ENCODE measurements at places on chromosomes 7 and 10. TPM values are rescaled to one million over a fixed set of nuclear protein-coding genes. Genes with fewer than 3 reads are reported as not detected.

The CBX3 gene
- 244 TPM for polyA plus RNA-seq

The WDR37 gene
- polyA plus RNA-seq = 16.0 TPM

DNA sequence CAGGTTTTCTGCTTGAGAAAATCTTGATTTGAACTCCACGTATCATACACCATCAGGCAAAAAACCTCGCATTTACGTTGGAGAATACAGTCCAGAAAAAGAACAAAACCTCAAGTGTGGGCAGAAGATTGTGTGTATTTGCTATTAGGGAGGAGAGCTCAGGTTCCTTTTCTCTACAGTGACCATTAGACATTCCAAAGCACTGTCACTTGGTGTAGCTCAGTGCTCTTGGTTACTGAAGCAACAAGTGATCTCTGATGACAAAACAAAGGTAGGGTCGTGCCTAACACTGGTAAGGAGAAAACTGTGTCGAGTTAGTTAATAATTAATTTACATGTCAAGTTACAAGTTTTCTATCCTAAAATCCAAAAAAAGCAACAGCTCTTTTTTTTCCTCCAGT is 72.6 kb downstream of the C1GALT1 start:
- no peak for DNase-seq

The UCN3 gene
- polyA plus RNA-seq = 1.1 TPM

DNA sequence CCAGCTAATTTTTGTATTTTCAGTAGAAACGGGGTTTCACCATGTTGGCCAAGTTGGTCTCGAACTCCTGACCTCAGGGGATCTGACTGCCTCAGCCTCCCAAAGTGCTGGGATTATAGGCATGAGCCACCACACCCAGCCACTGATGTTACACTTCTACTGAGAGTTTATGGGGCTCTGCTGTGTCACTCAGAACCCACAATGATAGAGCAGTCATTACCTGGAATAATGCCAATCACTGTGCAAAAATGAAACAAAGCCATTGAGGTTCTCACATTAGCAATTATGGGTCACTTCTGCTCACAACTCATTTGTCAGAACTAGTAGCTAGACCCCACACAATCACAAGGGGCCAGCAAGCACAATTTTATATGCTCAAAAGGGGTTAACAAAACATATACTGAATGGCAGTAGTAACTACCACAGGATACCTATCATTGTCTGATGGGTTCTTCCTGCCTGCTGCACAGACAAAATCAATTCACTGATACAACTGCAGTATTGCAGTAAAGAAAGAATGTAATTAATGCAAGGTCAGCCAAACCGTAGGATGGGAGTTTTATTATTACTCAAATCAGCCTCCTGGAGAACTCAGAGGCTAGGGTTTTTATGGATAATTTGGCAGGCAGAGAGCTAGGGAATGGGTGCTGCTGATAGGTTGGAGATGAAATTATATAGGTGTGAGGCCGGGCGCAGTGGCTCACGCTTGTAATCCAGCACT is 72.1 kb upstream of the TRIM24 start:
- no peak for DNase-seq

DNA sequence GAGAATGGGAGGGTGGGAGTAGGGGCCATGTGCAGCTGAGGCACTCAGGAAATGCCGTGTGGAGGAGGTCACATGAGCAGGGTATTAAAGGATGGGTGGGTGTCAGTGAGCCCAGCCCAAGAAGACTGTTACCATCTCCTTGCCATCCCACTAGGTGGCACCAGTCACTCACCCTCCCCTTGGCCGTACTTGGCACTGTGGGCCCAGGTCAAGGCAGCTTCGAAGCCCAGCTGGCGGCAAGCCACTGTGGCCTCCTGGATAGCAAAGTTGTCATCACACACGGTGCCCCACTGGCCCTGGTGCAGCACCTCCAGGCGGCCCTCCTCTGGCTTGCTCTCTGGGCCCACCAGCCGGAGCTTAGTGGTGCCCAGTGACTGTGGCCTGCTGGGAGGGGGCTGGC is 5.4 kb downstream of the LOXL4 start:
- no peak for DNase-seq

The CEP41 gene
- polyA plus RNA-seq = 33.2 TPM

- no peak for DNase-seq
Measured at GRCh38 chr7:67435894-67436535, 439.4 kb downstream of the TYW1 start.

The ANKRD2 gene
- 0.27 TPM for polyA plus RNA-seq

DNA sequence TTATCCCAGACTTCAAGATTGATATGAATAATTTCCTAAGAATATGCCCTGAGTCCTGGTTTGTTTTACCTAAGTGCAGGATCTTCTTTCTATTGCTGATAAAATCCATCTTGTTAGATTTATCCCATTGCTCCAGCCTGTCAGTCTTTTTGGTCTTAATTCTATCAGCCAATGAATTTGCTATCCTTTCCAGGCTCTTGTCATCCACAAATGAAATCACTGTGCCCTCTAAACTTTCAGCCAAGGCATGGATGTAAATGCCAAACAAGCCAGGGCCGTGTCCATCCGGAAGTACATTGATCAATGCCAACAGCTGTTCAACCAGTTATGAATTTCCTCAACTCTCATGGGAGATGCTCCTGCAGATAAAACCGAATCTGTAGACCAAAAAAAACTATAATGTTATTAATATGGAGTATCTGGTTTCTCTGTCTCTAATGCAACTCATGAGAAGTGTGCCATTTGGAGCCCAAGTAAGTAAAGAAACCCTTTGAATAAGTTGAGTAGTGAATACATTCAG is 40.0 kb downstream of the NPY start:
- DNase-seq = no peak

DNA sequence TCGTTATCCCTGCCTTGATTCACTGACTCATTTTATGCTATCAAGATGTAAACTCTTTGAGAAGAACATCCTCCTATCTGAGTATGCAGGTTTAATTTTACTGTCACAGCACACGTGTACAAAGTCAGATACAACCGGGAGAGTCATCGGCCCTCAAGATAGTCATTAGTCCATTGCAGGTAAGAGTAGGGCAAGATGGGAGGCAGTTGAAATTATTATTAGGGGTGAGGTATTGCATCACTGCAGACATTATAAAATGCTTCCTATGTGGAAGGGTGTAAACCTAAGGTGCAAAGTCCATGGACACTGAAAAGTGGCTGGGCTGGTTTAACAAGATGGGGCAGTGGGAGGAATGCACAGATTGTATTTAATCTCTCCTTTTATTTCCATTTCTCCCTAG is 113.7 kb downstream of the ARL4A start:
- peak; percentile 2 for DNase-seq

The DNAH11 gene
- polyA plus RNA-seq = 6.5 TPM

GRCh38 chr10:6493521-6494441 is 86.3 kb downstream of the PRKCQ start:
- no peak for DNase-seq

GRCh38 chr10:124579011-124579399 is 117.4 kb downstream of the LHPP start:
- DNase-seq = no peak

DNA sequence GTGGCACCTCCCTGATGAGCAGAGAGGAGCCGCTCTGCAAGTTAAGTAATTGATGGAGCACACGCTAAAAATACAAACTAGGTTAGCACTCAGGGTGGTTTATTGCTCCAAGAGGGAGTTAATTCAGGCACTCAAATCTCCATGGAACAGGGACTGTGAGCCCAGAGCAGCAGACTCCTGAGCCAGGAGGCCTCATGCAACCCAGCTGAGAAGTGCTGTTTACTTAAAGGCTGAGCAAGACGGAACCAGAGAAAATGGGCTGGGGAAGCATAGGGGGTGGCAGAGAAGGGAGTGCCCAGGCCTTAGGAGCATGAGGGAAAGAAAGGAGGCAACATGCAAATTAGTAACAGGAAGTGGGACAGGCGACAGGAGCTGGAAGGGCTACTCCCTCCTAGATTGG is 174.1 kb downstream of the KCNMA1 start:
- DNase-seq = no peak

DNA sequence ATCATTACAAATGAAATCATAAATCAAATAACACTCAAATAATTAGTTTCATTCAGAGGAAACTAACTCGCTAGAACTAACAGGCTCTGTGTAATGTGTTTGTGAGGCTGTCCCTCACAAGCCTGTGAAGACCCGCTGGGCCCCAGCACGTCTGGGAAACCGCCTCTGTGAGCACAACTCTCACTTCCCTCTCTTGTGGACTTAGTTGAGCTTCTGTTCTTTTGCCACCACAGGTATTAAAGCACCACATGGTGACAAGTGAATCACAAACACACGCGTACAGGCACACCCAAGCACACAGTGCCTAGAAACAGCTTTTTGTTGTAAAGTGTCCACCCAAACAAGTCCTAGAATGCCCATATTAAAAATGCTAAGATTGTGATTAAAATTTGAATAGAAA is 51.0 kb downstream of the ZNF777 start:
- DNase-seq = no peak

DNA sequence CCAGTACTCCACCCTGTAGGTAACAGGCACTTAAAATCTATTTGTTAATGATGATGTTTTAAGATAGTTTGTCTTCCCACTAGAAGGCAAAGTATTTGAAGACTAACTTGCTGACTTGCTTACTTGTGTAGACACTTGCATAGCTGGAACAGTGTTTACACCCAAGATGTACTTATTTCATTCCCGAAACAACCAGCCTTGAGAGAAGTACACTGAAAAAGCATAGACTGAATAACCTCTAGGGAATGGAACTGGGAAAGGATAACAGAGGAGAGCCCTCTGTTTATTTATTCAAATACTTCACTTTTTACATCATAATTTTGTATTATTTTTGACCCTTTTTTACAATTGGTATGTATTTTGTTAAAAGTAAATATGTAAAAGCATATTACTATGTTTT is 33.1 kb upstream of the TMEM26 start:
- no peak for DNase-seq

DNA sequence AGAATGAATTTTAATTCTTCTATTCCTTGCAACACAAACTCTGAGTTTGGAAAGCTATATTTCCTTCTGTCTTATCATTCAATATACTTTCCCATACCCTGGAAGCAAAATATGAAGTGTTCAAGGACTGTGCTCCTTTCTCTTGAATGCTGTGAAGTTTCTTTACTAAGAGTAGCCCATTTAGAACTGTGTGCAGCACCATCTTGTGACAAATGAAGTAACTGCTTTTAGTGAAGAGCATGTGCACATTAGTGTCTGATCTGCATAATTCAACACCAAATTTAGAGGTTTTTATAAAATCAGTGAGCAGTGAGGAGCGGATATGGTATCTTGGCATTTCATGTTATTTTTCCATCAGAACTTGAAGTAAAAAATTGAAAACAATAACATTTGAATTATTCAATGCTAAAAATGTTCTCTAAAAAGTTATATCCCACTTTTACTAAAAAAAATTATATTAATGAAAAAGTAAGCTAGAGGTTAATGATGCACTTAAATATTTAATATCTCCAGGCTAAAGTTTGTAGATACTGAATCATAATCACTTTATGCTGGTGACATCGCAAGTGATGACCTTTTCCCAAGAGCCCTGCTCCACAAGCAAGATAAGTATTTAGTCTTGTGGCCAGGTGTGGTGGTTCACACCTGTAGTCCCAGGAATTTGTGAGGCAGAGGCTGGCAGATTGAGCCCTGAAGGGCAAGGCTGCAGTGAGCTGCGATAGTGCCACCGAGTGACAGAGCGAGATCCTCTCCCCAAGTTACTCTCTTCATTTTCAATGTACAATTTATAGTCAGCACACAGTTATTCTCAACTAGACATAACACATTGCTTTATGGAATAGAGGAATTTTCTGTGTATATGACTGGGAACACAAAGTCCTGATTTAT is 108.8 kb upstream of the PCLO start:
- DNase-seq = peak; percentile 26

The MACC1 gene
- polyA plus RNA-seq = 8.9 TPM

The NME8 gene
- polyA plus RNA-seq = not detected

- DNase-seq = no peak
Measured at GRCh38 chr10:23404461-23404980, 34.4 kb upstream of the OTUD1 start.

The GATA3 gene
- 2.1 TPM for polyA plus RNA-seq

GRCh38 chr7:132609222-132609621 is 33.0 kb upstream of the PLXNA4 start:
- DNase-seq = no peak

DNA sequence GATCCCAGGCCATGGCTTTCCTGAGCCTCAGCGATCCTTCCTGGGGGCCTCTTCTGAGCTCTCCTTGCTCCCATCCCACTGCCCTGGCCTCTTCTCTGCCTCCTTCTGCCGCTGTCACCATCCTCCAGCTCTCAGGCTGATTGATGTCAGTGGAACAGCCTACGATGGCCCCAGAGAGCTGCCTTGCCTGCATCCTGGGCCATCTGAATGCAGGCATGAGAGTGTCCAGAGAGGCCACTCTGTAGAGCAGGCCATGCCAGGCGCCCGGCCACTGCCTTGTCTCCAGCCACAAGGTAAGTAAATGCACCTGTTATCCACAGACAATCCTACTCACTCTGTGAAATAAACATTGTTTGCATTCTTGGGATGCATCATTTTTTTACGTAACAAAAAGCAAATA is 171.4 kb upstream of the PPP2R2D start:
- no peak for DNase-seq

GRCh38 chr10:971150-971542 is 17.1 kb upstream of the GTPBP4 start:
- DNase-seq = no peak

DNA sequence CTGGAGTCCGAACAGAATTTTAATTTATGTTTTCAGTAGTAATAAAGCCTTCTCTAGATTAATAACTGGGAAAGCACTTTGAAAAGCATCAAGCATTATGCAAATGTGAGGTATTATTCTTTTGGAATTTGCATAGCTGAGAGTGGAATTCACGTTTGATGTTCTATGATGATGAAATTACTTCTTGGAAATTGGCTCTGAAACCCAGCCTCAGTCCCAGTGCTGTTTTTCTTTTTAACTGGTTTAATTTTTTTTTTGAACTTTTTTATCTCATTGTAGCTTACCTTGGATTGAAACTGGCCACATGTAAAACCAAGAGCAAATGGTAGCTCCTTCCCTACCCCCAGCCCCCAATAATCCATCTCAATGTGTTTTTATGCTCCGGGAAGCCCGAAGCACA is 1.2 kb downstream of the TBXAS1 start:
- no peak for DNase-seq

DNA sequence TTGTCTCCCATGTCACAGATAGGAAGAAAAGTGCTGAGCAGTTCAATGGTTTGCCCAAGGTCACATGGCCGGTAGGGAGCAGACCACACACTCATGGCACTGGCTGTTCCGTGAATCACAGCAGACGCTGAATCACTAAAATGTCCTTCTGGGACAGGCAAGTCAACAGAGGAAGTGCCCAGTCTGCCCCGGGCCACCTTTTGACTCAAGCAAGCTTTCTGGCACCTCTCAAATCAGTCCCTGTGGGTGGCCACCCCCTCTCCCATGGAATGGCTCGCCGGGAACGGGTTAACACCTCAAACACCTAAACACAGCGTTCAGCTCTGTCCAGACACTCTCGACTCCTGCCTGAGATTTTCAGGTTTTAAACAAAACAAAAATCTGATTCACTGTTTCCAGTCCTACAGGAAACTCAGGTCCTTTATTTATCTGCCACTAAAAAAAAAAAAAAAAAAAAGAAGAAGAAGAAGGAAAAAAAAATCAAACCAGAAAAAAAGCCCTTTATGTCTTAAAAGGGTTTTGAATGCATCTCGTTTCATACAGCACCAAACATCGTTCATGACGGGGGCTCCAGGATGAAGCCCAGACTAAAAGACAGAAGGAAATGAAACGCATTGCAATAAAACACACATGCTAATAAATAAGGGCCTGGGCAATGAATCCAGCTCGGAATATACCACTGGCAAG is 15.5 kb downstream of the CARD11 start:
- no peak for DNase-seq
